Smooth muscle cell of bladder (primary cell): ENCODE measurements at places on chromosomes 5 and 9. TPM values are rescaled to one million over a fixed set of nuclear protein-coding genes. Genes with fewer than 3 reads are reported as not detected.

The RELL2 gene
- 2.1 and 2.8 TPM in 2 replicates for total RNA-seq

The EPB41L4B gene
- total RNA-seq = under 0.01 and 0.09 TPM in 2 replicates

The IFNA8 gene
- not detected in 2 replicates for total RNA-seq

The CYFIP2 gene
- 8.1 and 8.8 TPM in 2 replicates for total RNA-seq

The PCAT7 gene
- not detected in 2 replicates for total RNA-seq

The LECT2 gene
- not detected in 2 replicates for total RNA-seq

The ACOT12 gene
- total RNA-seq = 0.74 and 2.1 TPM in 2 replicates

The CXCL14 gene
- total RNA-seq = 0.14 and 0.37 TPM in 2 replicates

The ERMP1 gene
- 15.2 and 19.1 TPM in 2 replicates for total RNA-seq

The LHX6 gene
- not detected in 2 replicates for total RNA-seq

The GFI1B gene
- not detected in 2 replicates for total RNA-seq

The ARSB gene
- total RNA-seq = 15.4 and 17.0 TPM in 2 replicates

The ZNF366 gene
- not detected in 2 replicates for total RNA-seq

The TERT gene
- not detected in 2 replicates for total RNA-seq

The IRX1 gene
- total RNA-seq = 0.09 TPM in 1 of 2 replicates, not detected in the other

The GRXCR2 gene
- not detected in 2 replicates for total RNA-seq

The KIF12 gene
- total RNA-seq = not detected in 2 replicates

The FOXD4L3 gene
- not detected in 2 replicates for total RNA-seq

The ACSL6 gene
- total RNA-seq = under 0.01 and 0.09 TPM in 2 replicates

The LMBRD2 gene
- total RNA-seq = 16.6 and 22.6 TPM in 2 replicates

The ZNF618 gene
- total RNA-seq = 5.4 and 7.5 TPM in 2 replicates

The SLC27A6 gene
- 0.09 and 0.28 TPM in 2 replicates for total RNA-seq

The PCDHGA3 gene
- total RNA-seq = 0.85 and 1.4 TPM in 2 replicates

The GRM6 gene
- not detected in 2 replicates for total RNA-seq

The GLIPR2 gene
- 43.8 and 47.2 TPM in 2 replicates for total RNA-seq

The IL7R gene
- total RNA-seq = 6.4 and 8.8 TPM in 2 replicates

The PCDHA6 gene
- total RNA-seq = 0.14 and 0.55 TPM in 2 replicates

The CATSPER3 gene
- total RNA-seq = 0.09 and 0.14 TPM in 2 replicates

The C9orf50 gene
- total RNA-seq = 0.14 and 0.18 TPM in 2 replicates

The RAB24 gene
- total RNA-seq = 25.7 and 28.5 TPM in 2 replicates

The PAX5 gene
- not detected in 2 replicates for total RNA-seq

The RNF20 gene
- total RNA-seq = 28.0 and 35.5 TPM in 2 replicates

The ARL14EPL gene
- 0.18 TPM in 1 of 2 replicates, not detected in the other for total RNA-seq

The PCDHGA7 gene
- total RNA-seq = 4.1 and 4.6 TPM in 2 replicates
